Fibroblast of skin of abdomen (primary cell): ENCODE measurements at places on chromosomes 4 and X.

DNA sequence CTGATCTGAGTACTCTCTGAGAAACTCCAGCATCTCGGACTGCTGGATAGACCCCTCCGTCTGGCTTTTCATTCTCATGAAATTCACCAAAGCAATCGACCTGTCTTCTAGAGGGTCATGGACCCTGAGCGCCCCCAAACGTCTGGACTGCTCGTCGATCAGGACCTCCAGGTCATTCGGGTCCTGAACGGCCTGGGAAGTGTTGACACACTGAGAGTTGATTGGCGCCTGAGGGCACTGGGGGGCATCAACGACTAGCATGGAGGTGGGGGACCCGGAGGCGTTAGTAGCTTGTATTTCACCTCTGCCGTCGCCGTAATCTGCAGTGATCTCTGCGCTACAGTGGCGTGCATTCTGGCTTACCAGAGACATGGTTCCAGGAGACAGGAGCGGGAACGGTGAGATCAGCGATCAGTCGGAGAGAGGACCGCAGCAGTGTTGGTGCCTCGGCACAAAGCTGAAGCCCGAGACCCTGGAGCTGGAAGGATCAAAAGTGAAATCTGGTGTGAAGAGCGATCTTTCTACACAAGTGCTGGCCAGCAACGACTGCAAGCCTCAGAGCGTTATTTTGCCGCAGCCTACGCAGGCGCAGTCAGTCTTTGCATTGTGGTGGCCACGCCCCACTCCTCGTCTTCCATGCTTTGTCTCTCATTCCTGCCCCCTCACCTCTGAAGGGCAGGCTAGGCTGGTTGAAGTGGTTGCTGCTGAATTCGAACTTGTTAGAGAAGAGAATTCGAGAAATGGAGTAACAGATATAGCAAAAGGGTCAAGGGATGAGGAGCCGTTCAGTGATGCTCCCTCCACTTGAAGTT is at the start of gene MAGEE2:
MAGEE2 (minus strand) TSS at position 575 of the 812 bp plus-strand sequence; CDS start at position 372, 203 bp downstream.
- DNase-seq: no peak

DNA sequence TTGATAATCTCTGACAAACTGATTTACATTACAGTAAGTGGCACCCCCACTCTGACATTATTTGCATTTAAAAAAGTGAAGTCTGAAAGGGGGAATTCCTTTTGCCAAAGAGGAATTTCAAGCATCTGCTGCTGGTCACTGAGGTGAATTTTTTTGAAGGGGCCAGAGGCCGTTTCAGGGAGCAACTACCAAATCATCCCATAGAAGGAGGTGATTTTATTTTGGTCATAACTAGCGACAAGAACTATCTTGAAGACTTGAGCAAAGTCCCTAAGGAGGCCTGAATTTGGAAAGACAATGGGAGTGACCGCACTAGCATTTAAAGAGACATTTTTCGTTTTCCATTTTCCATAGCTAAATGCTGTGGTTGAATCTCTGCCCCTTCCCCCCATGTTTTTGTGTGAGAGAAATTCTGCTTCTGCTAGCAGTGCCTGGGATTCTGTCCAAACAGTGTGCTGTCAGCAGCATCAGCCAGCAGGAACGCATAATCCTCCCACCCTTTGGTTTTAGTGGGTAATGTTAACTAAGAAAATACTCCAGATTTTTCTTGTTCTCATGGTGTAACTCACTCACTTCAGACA is 110.1 kb upstream of the MED14 start:
- peak; percentile 95 for DNase-seq

GRCh38 chr4:177163532-177163931 is 146.1 kb upstream of the NEIL3 start:
- peak; percentile 65 for DNase-seq

DNA sequence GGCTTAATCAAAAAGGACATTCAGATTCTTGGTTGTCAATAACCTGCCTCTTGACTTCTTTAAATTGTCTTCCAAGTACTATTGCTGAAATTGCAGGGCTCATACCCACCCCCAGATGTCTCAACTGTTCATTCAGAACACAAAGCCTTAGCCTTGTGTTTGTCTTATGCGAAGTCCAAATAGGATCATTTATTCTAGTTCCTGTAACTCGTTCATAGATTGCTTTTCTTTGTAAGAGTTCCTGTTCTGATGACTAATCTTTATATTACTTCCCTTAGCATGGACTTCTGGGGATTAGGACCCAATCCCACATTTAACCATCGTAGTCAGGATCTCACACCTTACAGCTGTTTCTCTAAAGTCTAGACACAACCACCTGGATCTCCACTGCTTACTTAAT is 226.0 kb downstream of the VEGFC start:
- DNase-seq: no peak

GRCh38 chr4:89835413-89835812 is 1.5 kb downstream of the SNCA start:
- no peak for DNase-seq

DNA sequence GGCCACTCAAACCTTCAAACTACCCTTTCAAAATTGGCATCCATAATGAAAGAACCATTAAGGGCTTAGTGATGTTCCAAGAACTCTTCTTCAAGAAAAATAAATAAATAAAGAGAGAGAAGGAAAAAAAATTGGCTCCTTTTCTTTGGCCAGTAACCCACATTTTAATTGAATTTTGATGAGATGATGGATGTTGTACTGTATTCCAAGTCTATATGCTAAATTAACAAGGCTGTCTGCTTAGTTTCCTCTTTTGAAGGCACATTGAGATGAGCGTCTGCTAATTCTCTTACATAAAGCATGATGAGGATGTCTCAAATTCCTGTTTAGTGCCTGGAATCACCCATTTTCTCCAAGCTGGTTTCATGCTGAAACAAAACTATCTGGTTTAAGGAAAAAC is 33.4 kb downstream of the PHOX2B start:
- peak; percentile 24 for DNase-seq

GRCh38 chr4:14237911-14238310 is 610.4 kb upstream of the BOD1L1 start:
- DNase-seq: no peak

DNA sequence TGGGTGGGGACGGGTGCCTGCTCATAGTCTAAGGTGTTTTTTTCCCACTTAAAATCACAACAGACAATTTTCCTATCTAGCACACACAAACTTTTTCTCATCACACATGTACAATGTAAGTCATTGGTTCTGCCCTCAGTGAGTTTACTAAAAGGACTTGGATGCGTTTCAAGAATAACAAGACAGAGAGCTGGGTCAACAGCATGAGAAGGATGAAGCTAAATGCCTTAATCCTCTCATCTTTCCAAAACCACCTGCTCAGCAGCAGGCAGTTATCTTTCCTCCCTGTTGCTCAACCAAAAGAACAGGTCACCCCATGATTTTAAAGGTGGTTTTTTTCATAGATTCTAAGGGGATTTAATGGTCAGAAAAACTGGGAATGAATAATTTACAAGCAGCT is 40.1 kb downstream of the OFD1 start:
- no peak for DNase-seq

GRCh38 chr4:68249434-68249833 is 3.9 kb upstream of the TMPRSS11B start:
- DNase-seq: no peak

DNA sequence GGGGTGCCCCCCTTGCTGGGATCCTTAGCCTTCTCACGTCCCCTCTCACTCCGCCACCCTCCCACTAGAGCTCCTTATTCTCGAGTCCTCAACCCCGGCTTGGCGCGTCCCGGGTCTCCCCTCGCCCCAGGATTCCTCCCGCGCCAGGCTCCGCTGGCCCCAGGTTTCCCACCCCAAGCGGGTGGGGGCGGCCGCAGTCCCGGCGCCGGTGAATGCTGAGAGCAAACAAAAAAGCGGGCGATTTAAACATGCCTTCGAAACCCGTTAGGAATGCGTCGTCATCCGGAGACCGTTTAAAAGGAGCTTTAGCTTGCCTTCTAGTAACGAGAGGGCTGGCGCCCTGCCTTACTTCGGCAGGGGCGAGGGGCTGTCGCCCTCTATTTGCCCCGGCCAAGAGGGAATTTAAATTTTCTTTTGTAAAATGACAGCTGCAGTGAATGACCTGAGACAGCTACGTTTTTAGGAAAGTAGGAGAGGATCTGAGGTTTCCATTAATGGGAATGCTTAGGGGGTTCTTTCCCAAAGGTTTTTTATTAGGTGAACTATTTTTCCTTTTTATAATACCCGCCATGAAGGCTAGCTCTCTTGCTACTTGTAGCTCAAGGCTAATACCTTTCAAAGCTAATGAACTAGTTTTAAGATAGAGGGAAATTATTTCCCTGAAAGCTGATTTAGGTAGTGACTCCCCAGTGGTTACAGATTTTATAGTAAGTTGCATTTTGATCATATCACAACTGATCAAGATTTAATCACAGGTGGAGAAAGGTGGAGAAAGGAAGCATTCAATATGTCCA is 3.1 kb downstream of the JADE1 start:
- peak; percentile 81 for DNase-seq

- DNase-seq: no peak
Measured at GRCh38 chrX:45505214-45505613, 304.5 kb upstream of the DIPK2B start.

GRCh38 chr4:175369087-175369486 is 443.0 kb downstream of the GPM6A start:
- DNase-seq: peak; percentile 36

GRCh38 chrX:12997906-12998687 is 23.2 kb downstream of the TMSB4X start:
- no peak for DNase-seq

GRCh38 chrX:118745570-118745969 is 18.2 kb downstream of the IL13RA1 start:
- peak; percentile 56 for DNase-seq

DNA sequence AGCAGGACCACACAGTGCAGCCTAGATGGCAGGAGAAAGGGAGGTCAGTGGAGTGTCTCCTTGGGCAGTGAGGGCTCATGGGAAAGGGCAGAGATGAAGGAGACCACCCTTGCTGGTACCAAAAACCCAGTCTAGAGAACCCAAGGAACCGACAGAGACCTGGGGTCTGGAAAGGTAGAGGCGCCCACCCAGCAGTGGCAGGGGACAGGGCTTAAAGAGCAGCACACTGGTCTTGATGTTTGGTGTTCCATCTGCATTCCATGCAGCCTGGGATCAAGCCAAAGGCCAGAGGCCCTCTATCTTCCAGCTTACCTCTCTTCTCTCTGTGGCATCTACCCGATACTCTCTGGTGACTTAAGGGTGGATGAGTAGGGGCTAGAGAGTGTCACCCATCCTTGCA is 127.5 kb downstream of the PJA1 start:
- no peak for DNase-seq

- DNase-seq: no peak
Measured at GRCh38 chr4:8265171-8265929, 4.2 kb upstream of the HTRA3 start.

DNA sequence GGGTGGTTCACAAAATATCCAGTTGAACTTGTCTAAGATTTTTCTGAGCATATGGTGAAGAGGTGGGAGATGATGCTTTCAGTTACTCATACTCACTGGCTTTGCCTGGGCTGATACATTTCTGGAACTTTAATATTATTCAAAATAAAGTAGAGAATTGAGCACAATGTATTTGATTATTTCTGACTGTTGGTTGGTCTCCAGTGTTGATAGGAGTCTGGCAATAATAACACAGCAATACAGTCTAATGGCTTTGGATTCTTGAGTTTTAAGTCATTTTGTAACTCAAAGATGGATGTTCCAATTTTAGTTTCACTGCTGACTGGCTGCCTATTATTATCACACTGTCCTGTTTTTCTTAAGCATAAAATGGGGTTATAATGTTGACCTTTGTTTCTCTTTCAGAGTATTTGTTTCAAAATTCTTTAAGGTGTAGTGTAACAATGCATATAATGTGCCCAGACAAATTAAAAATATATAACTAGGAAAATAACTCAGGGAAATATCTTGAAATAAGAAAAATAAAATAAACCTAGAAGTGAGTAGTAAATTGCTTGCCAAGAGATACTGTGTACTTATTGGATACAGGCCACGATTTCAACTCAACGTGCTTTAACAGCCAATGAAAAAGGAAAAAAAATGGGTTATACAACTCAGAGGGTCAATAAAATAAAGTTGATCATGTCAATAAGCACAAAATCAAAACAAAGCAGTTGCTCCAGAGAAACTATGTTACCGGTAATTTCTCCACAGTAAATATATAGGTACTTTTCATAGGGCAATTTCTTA is 99.0 kb downstream of the ARSJ start:
- DNase-seq: no peak

DNA sequence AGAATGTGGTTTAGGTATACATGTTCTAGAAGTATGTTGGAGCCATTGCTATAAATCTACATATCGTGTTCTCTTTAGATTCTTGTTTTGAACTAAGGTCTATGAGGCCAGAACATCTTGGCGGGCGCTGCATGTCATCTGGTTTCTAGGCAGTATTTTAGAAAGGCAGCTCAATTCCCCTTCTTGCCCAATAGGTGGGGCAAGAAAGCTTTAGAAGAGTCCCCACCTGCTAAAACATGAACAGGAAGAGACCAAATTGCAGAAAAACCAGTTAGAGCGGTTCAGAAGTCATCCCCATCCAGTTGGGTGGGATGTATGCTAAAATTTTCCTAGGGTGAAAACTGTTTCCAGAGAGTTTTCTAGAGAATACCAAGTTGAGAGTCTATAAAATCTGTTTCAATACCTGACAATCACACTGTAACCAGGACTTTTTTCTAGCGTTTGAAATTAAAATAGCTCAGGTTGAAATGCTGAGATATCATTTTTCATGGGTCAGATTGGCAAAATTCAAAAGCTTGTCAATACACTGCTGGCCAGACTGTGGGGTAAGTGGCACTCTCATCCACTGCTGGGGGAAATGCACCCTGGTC is 17.5 kb upstream of the SH3KBP1 start:
- DNase-seq: peak; percentile 46

GRCh38 chr4:128334256-128334655 is 46.6 kb upstream of the PGRMC2 start:
- DNase-seq: no peak

GRCh38 chrX:41563876-41564275 is 116.7 kb downstream of the NYX start:
- DNase-seq: no peak

DNA sequence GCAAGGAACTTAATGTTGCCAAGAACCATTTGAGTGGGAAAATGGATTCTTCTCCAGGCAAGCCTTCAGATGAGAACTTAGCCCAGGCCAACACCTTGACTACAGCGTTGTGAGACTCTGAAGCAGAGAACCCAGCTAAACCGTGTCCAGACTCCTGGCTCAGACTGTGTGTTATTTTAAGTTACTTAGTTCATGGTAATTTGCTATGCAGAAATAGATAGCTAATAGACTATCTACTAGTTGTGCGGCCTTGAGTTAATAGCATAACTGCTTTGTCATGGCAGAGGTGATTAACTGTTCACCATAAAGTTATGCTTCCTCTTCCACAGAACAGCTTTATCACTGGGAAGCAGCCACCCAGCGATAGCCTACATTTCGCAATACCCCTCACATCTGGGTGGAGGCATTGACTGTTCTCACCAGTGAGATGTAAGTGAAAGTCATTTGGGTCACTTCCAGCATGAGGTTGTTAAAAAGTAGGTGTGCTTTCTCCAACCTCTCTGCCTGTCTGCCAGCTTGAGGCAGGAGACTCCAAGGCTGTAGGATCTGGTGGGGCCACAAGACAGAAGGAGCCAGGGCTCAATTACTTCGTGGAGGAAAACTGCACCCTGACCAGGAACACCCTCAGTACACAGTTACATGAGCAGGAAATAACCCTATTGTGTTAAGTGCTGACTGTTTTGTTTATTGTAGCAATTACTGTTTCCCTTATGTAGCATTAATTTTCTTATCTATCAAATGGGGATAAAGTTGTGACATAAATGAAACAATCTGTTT is 94.2 kb downstream of the GPAT3 start:
- DNase-seq: peak; percentile 82

GRCh38 chr4:113409181-113409580 is 352.4 kb downstream of the CAMK2D start:
- no peak for DNase-seq
